Cortex of kidney (tissue), 1 donor: ENCODE measurements at places on chromosomes 1 and 21.

DNA sequence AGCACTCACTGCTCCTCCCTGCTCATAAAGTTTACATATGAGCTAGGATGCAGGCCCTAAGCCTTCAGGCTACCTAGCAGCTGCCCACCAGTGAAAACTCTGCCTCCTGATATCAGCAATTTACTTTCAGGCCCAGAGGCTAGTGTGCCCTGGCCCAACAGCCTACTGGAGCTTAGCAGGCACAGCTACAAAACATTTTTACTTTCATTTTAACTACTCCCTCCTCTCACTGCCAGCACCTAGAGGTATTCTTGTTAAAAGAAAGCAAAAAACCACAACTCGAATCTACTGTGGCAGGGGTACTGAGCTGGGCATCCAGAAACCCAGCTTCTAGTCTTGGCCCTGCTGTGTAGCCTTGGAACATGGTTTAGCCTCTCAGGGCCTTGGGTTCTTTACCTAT lies 5.8 kb upstream of the LORICRIN start:
- DNase-seq = no peak

GRCh38 chr1:36128126-36128904 lies 3.3 kb upstream of the COL8A2 start:
- no peak for DNase-seq

DNA sequence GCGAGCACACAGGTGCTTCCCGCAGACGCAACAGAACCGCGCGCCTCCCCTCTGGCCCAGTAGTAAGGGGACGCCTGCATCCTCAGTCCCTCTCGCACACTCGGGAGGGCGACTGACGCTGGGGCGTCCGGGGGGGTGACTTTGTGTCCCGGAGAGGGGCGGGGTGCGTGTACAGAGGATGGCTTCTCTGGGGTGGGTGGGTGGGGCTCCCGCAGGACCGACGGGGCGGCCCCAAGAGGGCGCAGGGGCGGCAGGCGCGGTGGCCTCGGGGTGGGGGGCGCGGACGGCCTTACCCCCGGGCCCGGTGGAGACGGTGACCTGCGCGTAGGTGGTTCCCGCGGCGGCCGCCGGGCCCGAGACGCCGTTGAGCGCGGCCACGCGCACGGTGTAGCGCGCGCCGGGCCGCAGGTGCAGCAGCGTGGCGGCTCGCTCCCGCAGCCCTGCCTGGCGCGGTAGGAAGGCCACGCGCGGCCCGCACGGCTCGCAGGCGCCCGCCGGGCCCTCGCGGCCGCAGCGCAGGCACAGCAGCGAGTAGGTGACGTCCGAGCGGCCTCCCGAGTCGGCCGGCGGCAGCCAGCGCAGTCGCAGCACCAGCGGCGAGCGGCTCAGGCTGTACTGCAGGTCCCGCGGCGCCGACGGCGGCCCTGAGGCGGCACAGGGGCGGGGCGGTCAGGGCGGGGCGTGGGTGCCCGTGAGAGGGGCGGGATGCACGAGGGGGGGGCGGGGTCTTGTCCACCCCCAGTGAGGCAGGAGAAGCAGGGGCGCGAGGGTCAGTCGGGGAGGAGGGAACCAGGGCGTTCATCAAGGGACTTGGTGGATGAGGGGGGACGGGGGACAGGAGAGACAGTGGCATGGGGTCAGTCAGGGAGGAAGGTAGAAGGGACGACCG lies 12.1 kb downstream of the EPHA10 start:
- no peak for DNase-seq

DNA sequence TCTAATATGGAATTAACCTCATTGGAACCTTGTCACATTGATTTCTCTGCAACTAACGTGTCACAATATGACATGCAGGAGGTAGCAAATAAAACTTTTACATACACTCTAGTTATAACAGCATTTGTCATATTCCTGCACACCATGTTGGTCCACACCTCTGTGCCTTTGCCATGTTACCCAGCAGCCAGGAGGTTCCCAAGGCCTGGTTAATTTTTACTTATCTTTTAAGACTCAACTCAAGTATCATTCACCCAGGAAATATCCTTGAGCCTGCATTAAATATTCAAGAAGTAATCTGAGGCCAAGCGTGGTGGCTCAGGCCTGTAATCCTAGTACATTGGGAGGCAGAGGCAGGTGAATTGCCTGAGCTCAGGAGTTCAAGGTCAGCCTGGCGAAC lies 447.2 kb upstream of the NR5A2 start:
- DNase-seq = no peak

- no peak for DNase-seq
Observed at GRCh38 chr1:231310391-231310934, 27.2 kb downstream of the EXOC8 start.

DNA sequence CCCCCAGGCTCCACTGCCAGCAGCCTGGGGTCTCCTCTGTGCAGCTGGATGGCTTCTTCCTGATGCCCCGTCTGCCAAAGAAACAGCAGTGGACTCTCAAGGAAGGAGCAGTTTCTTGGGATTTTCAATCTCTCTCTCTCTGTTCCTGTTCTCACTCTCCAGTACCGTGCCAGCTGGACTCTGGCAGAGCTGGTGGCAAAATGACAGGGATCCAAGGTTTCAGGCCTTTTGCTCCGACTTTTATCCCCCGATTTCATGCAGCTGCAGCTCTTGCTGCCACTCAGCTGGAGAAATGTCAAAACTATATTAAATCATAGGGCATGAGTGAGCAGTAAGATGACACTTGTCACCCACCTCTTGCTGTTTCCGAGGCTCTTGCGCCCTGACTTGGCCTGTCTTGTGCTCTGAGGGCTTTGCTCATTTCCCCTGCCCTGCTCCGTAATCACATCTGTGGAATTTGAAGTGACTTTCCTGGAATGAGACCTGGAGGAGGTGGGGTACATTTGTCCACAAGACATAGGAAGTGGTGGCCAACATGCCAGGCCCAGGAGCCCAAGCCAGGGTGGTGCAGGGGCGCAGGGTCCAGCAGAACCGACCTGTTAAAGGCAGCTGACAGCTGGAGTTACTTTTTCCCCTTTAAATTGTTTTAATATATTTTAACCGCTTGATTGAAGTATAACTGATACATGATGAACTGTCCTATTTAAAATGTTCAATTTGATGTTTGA lies 576.2 kb downstream of the PTPRU start:
- no peak for DNase-seq

DNA sequence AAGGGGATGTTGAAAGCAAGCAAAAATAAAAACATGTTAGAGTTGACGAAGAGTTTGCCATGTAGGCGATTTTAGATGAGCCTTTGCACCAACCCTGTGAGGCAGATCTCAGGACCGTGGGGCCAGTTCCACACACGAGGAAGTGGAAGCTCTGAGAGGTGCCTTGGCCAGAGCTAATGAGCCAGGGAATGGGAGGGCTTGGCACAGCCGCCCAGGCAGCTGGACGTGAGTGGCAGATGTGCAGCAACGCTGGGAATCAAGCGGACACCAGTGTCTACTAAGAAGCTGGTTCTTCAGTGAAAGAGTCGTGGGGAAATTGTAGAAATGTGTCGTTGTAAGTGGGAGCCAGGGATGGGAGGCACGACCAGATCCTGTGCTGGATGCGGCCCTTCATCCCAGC lies 58.9 kb upstream of the COL6A1 start:
- no peak for DNase-seq

DNA sequence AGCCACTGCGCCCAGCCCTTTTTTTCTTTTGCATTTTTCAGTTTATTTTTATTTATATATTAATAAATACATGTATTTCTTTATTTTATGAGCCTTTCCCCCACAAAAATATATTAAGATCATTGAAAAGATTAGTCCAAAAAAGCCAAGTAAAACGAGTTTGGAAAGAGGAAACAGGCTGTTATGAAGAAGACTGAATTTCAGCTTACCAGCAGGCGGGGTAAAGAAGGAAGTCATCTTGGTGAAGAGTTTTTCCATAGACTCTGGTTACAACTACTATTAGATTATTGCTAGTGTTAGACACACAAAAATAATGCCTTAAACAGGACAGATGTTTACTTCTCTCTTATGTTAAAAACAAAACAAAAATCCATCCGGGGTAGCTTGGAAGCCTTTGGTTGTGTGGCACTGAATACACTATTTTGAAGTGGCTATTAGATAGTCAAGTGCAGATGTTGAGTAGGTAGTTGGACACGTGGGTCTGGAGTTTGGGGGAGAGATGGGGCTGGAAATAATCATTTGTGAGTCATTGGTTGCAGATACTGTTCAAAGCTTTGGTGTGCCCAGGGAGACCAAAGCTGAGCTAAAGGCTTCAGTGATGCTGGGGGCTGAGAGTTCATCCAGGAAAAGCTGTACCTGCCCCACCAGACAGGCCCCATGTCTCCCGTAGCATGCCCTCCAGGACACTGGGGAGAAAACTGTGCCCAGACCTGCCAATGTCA lies 8.7 kb upstream of the LRRC71 start:
- no peak for DNase-seq

DNA sequence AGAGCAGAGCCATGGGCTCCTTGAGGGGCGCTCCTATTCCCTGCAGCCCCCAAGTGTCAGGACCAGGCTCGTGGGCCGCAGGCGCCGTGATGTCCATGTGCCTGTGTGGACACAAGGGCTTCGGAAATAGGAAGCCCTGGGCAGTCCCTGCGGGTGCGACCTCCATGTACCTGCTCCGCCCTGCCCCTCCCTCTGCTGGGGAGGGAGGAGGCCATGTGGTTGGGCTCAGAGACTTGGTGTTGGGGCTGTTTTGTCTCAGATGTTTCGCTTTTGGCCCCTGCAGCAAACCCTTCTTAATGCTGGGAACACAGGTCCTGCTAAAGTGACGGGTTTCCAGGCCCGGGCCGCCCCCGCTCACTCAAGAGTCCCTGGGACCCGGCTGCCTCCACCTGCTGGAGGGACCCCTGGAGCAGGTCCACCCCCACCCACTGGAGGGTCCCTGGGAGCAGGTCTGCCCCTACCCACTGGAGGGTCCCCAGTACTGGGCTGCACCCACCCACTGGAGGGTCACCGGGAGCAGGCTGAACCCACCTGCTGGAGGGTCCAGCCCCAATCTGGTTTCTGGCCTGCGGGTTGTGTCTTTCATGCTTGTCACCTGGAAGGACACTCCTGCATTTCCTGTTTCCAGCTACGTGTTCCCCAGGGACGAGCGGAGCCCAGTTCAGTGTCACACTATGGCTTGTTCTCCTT lies 156.5 kb downstream of the PEX14 start:
- DNase-seq = no peak

DNA sequence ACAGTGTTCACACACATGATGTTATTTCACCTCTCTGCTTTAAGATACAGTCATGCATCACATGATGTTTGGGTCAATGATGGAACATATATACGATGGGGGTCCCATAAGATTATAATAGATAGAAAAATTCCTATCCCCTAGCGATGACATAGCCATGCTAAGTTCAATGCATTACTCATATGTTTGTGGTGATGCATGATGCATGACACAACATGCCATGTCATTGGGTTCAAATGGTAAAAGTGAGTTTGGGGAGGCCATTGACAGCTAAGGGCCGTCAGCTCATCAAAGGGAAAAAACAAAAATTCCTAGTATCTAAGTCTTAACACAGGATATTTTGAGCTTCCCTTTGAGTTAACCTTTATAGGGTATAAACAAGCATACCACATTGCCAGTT lies 73.6 kb downstream of the ATP1A1 start:
- no peak for DNase-seq

GRCh38 chr1:171313319-171313834 lies 606 bp upstream of the FMO4 start:
- no peak for DNase-seq

- no peak for DNase-seq
Observed at GRCh38 chr1:210377731-210378333, 49.1 kb downstream of the HHAT start.

DNA sequence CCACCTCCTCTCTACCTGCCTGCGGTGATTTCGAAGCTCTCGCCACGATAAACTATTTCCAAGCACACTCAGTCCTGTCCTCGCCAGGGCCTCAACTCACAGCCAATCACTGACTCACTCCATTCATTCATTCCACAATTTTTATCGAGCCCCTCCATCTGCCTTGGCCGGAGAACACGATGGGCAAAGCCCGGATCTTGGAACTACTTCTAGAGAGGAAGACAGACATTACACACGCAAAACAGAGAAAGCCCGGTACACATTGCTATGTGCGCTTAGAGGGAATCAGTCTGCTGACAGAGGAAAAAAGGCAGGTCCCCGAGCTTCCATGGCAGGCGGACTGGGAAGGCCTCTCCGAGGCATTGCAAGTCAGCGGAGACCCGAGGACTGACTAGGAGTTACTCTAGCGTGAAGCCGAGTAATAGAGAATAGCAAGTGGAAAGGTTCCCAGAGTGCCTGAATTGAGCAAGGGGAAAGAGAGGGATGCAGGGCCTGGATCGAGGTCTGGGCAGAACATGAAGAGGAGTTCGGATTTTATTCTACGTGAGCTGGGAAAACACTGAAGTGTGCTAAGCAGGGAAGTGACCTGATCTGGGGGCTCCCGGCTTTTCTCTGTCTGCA lies 54.2 kb upstream of the DNAJC6 start:
- no peak for DNase-seq

GRCh38 chr1:225423518-225423855 lies 4.4 kb downstream of the LBR start:
- DNase-seq = no peak

DNA sequence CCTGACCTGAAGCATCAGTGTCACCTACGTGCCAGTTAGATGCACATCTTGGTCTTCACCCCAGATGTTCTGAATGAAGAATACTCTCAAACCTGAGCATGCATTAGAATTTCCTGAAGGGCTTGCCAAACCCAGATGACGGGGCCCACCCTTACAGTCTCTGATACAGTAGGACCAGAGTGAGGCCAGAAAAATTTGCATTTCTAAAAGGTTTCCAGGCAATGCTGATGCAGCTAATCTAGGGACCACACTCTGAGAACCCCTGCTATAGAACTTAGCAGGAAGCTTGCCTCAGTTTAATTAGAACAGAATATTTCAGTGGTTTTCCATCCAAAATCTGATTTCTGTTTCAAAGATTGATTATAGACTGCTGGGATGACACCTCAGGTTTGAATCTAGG lies 9.9 kb upstream of the CTBS start:
- no peak for DNase-seq
